NAMALWA (cell line): ENCODE measurements at places on chromosomes 6 and 20.

- no peak for DNase-seq
Measured at GRCh38 chr6:42047213-42047590, 3.1 kb upstream of the TAF8 start.

- DNase-seq = no peak
Measured at GRCh38 chr6:119172824-119173223, 94.4 kb upstream of the FAM184A start.

- DNase-seq = peak; percentile 88
Measured at GRCh38 chr6:16762550-16763477, 1.6 kb upstream of the ATXN1 start.

- DNase-seq = peak; percentile 91
Measured at GRCh38 chr6:27836783-27837624, 75.2 kb downstream of the OR2B2 start.

- DNase-seq = no peak
Measured at GRCh38 chr20:9071976-9072726, 3.3 kb downstream of the PLCB4 start.

GRCh38 chr6:86961455-86962200 lies 24.3 kb downstream of the HTR1E start:
- no peak for DNase-seq

- no peak for DNase-seq
Measured at GRCh38 chr6:42970871-42971612, 7.9 kb downstream of the PEX6 start.

GRCh38 chr6:168029459-168030217 lies 32.2 kb downstream of the KIF25 start:
- DNase-seq = no peak

- no peak for DNase-seq
Measured at GRCh38 chr20:4950437-4950836, 50.9 kb downstream of the SLC23A2 start.

GRCh38 chr20:47361057-47361915 lies 4.8 kb upstream of the ZMYND8 start:
- DNase-seq = no peak

- DNase-seq = peak; percentile 62
Measured at GRCh38 chr6:35804996-35805736, at the start of gene LHFPL5. TSS of gene LHFPL5 (plus strand) at chr6:35805352. CDS start at chr6:35805671, 319 bp downstream.

DNA sequence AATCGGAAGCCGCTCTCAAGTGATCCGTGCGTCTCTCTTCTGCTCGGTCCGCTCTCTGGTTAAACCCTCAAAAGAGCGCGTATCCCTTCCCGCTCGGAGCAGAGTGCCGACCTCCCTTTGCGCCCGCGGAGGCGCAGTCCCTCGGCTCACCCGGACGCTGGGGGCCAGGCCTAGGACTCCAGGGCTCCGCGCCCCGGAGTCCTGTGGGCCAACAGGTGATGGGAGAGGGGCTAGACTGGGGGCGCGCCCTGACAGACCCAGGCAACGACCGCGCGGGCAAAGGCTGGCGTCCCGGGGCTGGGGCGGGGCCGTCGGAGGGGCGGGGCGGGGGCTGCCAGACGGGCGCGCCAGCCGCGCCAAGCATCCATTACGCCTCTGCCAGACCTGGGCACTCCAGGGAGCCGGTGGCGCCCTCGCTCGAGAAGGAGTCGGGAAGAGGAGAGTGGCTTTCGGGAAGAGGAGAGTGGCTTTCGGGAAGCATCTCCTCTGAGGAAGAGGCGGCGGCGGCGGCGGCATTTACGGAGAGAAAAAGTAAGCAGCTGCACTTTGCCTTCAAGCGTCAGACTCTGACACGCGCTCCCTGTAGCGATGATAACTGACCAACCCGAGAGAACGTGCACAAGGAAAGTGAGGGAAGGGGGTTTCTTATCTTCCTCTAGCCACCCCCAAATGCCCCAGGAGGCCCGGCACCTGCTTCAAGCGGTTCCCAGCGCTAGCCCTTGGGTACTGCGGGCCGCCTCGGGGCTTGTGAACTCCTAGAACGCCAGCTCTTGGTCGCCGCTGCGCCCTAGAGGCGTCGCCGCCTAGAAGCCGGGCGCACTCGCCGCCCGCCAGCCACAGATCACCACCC lies 2.6 kb downstream of the EPHA7 start:
- no peak for DNase-seq

GRCh38 chr6:7561153-7561964 lies 19.9 kb downstream of the DSP start:
- DNase-seq = no peak

DNA sequence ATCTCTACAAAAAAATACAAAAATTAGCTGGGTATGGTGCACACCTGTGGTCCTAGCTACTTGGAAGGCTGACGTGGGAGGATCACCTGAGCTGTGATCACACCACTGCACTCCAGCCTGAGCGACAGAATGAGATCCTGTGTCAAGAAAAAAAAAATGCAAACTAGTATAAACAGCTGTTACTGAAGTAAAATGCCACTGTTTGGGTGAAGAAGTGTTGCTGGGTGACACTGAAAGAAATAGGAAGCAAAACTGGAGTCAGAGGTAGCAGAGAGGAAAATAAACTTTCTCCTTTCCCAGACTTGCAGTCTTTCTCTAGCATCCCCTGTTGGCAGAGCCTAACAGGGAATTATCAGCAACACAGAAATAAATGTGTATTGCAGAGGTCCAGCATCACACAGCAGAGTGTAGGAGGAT lies 241.2 kb upstream of the PREP start:
- DNase-seq = peak; percentile 46

- no peak for DNase-seq
Measured at GRCh38 chr6:26491604-26492003, 8.5 kb upstream of the BTN1A1 start.

DNA sequence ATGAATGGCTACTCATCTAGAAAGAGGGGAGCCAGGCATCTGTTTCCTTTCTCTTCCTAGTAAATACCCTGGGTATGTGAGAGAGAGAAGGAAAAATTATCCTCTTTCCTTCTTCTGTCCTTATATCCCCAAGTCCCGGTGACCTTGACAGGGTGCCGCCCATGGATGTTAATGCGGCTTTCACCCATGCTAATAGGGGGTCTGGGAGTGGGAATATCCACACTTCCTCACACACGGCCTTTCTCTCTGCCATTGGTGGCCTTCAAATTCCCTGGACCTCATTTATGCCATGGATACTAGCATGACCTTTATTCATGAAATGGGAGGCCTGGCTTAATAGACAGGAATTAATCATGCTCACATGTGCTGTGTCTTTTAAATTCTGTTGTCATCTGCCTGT lies 159.0 kb upstream of the NOX3 start:
- no peak for DNase-seq

DNA sequence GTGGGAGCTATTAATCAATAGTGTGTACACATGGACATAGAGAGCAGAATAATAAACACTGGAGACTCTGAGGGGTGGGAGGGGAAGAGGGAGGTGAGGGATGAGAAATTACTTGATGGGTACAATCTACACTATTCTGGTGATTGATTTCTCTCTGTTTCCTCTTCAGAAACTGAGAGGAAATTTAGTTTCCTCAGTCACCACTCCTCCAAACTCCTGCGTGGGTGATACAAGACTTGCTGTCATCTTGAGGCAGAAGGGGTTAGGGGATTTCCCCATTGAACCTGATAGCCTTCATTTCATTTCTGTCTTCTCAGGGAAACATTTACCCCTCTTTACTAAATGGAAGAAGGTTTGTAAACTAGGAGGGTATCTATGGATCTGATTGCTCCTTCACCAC lies 84.3 kb upstream of the ESR1 start:
- DNase-seq = no peak

- DNase-seq = no peak
Measured at GRCh38 chr6:161111261-161111660, 119.7 kb downstream of the MAP3K4 start.

GRCh38 chr20:10090588-10091166 lies 55.9 kb downstream of the ANKEF1 start:
- peak; percentile 59 for DNase-seq

GRCh38 chr6:22017272-22017671 lies 279.6 kb downstream of the PRL start:
- DNase-seq = no peak

DNA sequence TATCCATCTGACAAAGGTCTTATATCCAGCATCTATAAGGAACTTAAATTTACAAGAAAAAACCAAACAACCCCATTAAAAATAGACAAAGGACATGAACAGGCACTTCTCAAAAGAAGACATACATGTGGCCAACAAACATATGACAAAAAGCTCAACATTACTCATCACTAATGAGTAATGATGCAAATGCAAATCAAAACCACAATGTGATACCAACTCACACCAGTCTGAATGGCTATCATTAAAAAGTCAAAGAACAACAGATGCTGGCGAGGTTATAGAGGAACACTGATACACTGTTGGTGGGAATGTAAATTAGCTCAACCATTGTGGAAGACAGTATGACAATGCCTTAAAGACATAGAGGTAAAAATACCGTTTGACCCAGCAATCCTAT lies 13.9 kb downstream of the MACROD2 start:
- no peak for DNase-seq

- no peak for DNase-seq
Measured at GRCh38 chr6:133093956-133094355, 147.2 kb upstream of the EYA4 start.

DNA sequence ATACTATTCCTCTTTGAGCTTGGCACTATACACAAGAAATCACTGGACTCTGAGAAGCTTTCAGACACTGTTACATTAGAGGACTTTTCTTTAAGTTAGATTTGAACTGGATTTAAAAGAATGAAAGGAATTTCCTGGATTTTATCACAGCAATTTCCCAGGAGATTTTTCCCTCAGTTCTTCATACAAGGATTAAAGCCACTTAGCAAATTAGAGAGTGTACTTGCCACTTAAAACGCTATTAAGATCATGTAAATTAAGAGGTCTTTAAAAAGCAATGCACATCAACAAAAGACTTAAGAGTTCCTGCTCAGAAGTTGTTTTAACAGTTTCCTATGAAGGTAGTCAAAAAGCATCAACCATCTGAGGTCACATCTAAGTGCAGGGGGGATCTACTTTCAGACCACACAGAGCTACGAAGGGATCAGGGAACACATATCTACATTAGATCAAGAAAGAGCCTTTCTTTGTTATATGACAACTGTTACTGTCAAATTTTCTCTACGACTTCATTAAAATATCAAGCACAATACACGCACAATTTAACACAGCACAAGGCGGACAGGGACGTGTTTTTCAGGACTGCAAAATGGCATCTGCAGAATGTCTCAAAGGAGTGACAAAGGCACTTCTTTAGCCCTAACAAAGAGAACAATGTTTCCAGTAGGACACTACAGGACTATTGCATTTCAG lies 65.8 kb downstream of the EPB41L2 start:
- no peak for DNase-seq

GRCh38 chr6:23523771-23524170 lies 602.2 kb upstream of the NRSN1 start:
- no peak for DNase-seq

- DNase-seq = no peak
Measured at GRCh38 chr6:6320901-6321300, 439 bp upstream of the F13A1 start.

- DNase-seq = no peak
Measured at GRCh38 chr20:4073852-4074741, 58.7 kb upstream of the RNF24 start.

GRCh38 chr6:142702501-142703460 lies 242.2 kb downstream of the HIVEP2 start:
- no peak for DNase-seq

DNA sequence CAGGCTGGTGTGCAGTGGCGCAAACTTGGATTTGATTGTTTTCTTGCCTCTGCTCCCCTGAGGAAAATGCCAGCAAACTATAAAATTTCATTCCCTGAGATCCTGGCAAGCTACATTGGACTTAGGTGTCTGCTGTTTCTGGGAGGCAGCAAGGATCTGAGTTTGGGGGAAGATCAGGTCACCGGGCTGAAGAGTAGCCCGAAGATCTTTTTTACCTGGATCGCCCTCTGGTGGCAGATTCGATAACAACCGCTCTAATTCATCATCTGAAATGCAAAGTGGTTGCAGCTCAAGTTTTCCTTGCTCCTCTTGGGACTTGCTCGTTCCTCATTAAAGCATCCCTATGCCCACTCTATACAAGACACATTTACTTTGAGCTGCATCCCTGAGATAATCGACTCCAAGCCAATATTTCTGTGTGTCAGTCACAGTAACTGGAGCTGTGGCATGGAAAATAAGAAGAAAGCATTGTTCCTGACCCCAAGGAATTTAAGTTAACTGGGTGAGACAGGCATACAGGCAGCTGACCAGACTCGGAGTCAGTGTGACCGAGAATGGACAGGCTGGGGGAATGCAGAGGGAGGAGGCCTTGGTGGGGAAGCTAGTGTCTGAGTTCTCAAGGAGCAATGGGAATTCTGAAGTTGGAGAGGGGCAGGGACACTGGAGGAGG lies 131.8 kb upstream of the PROKR2 start:
- peak; percentile 63 for DNase-seq

GRCh38 chr20:46803123-46804020 lies 91.3 kb upstream of the EYA2 start:
- DNase-seq = no peak

- DNase-seq = no peak
Measured at GRCh38 chr6:169263836-169264608, 10.4 kb upstream of the THBS2 start.

DNA sequence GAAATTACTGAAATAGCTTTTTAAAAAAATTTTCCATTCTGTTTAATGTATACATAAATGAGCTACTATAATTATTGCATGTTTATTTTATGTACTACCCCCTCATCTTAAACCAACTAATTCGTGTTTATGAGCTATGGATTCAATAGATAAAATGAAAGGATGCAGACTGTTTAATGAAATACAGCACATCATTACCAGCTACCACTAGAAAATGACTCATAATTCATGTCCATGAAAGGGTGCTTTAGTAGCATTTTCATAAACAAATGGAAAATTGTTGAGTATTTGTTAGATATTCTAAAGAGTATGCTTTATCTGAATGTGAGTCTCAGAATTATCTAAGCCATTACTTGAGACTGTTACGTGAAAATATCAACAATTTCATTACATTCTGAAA lies 1590.1 kb downstream of the HACE1 start:
- no peak for DNase-seq
